ENCODE measurements at places on chromosomes 3 and 15. TPM values are rescaled to one million over a fixed set of nuclear protein-coding genes. Genes with fewer than 3 reads are reported as not detected.

The TMC3 gene
- total RNA-seq, result not detected

The BCHE gene
- 0.92 TPM for total RNA-seq

The GP5 gene
- not detected for total RNA-seq

The GOLGA6L7 gene
- not detected for total RNA-seq

The BNC1 gene
- 74.7 TPM for total RNA-seq

The PAQR5 gene
- total RNA-seq, result 4.7 TPM
